ENCODE measurements at places on chromosomes 16 and 17.

DNA sequence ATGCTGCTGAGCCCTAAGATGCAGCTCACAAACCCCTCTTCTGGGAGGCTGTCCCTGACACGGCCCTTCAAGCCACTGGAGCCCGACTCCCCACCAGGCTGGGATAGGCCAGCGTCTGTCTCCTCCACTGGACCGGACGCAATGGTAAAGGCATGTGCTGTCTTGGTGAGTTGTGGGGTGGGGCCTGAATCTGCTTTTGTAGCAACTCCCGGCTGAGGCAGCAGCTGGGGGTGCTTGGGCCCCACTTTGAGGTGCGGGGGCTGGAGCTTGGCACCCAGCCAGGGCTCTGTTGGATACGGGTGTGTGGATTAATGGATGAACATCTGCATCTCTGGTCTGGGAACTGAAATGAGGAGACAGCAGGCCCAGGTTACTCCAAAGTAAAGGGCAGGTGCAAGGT lies 3.5 kb upstream of the NLRC3 start:
- no peak for DNase-seq

DNA sequence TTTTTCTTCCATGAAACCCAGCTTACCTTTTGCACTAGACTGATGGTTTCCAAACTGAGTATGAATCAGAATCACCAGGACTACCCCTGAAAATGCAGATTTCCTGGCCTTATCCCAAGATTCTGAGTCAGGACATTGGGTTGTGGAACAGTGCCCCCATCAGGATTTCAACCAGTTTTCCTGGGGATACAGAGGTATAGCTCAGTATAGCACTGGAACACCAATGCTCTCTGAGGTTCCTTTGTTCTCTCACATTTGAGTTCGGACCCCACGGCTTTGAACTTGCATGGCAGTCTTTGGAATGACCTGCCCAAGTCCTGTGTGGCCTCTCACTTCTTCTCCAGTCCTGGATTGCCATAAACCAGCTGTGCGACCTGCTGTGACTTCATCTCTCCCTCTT lies 12.8 kb upstream of the CCL8 start:
- no peak for DNase-seq

DNA sequence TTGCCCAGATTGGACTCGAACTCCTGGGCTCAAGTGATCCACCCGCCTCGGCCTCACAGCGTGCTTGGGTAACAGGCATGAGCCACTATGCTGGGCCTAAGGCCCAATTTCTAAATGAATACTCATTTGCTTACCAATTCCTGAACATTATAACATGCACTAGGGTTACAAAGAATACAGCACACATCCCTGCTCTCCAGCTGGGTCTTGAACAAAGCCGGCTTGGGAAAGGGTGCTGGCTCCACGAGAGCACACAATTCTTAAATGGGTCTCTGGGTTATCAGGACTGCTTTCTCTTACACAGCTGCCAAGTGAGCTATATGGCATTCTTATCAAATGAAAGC lies 58.3 kb downstream of the HIC1 start:
- no peak for DNase-seq

DNA sequence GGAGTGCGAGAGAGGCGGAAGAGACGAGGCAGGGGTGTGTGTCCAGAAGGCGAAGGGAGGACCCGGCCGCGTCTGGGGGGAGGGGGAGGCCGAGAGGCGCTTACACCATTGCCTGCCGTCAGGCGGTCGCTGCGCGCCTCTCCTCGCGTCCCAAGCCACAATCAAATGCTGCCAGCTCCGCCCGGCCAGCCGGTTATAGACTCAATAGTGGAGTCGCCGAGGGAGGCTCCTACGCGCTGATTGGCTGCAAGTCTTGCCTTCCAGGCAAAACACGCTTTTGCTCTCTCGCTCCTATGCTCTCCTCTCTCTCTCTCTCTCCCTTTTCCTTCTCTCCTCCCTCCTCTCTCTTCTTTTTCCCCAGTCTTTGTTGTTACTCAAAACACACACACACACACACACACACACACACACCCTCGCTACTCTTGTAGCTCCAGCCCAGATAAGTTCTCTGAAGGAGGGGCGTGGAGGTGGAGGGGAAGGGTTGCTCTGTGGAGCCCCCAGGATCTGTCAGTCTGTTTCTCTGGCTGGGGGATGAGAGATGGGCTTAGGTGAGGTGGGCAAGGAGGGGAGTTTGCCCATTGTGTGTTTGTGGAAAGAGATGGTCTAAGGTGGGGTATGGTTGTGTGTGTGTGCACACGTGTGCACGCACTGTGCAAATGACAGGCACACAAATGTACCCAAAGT lies at the start of gene DLX3:
Gene DLX3 (minus strand): TSS at position 170 of the 684 bp plus-strand sequence. CDS start 226 bp downstream, outside the sequence.
- DNase-seq: no peak

- DNase-seq: no peak
Observed at GRCh38 chr17:57533684-57534305, 211.3 kb downstream of the CCDC182 start.

DNA sequence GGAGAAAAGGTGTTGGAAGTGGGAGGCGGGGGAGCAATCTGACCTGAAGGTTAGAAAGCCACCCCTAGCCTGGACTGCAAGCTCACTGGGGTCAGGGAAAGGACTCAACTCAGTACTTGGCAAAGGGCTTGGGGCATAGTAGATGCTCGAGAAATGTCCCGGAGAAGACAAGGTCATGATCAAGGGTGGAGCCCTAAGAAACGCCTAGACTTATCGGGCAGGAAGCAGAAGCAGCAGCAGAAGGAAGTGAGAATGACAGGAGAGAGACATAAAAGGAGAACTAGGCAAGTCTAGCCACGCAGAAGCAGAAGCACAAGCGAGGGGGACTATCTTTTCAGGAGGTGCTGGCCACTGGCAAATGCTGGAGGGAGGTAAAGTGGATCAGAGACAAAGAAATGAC lies 10.2 kb downstream of the COTL1 start:
- no peak for DNase-seq
